ENCODE measurements at places on chromosomes 3 and 15.

DNA sequence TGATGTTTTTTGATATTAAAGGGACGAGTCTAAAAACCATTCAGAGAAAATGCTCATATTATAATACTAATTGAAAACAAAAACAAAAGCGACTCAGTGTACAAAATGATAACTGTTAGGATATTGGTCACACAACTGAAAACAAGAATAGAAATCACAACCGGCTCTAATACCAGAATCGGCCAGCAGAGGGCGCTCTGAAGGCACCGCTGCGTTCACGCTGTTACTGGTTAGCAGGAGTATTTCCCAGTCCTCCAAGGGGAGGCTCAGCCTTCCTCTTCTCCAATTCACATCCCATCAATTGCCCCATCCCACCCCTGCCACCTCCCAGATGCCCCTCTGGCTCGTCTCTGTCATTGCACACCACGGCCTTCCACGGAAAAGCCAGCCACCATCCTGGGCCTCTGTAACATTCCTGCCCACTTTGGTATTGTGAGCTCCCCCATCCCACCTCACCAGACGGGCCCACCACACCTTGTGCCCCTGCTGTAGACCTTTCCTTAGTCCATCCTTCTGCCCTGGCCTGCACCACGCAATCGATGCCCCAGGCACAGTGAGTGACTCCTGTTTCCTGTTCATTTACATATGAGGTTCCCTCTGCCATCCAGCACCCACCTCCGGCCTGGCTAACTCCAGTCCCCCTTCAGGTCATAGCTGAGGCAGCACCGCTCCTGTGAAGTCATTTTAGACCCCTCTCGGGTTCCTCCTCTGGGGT, 8.5 kb downstream of the FAM107A start:
- DNase-seq: peak; percentile 61

- DNase-seq: no peak
Measured at GRCh38 chr3:54530944-54531343, 396.9 kb downstream of the LRTM1 start.

DNA sequence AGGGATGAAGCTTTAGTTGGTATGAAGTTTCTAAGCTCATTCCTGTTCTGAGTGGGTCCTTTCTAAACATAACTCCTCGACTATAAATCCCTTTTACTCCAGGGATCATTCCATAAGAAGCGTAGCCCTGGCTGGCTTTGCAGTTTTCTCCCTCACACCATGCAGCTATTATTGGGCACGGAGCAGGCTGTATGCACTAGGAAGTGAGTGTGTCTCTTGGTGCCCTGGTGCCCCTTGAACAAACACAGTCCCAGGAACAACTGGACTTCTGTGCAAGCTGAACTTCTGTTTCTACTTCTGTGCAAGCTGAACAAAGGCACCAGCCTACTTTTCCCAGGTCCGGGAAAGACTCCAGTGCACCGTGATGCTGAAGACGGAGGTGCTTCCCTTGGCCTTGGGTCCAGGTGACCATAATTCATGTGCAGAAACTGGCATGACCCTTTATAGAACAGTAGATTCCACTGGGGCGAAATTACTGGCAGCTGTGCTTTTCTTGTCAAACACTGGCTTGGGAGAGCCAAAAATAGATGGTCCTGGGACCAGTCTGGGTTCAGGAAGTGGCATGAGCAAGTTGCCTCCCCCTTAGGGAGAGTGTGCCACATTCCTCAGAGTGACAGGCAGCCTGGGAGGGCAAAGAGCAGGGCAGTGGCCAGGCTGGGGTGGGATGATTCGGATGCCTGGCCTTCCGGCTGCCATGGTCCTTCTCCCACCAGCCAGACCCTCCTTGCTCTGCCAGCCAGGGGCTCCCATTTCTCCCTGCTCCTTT, 127.2 kb downstream of the SLCO3A1 start:
- no peak for DNase-seq

- DNase-seq: no peak
Measured at GRCh38 chr15:49154359-49154758, 1.0 kb downstream of the COPS2 start.

DNA sequence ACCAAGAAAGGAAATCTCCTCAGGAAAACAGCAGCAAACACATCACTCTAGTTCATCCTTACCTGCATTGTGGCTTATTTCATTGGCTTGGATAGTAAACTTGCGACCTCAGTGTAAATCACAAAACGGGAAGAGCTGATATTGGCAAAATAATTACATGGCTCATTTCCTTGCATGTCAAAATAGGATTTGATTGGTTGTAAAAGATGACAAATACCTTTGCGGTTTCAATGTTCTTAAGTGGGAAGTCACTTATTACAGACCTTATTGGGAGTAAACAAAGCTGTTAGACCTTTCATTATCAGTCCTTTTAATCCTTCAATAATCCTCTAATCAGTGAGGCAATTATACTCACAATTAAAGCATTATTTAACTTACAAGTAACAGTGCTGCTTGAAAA, 590.6 kb downstream of the MAGI1 start:
- no peak for DNase-seq

DNA sequence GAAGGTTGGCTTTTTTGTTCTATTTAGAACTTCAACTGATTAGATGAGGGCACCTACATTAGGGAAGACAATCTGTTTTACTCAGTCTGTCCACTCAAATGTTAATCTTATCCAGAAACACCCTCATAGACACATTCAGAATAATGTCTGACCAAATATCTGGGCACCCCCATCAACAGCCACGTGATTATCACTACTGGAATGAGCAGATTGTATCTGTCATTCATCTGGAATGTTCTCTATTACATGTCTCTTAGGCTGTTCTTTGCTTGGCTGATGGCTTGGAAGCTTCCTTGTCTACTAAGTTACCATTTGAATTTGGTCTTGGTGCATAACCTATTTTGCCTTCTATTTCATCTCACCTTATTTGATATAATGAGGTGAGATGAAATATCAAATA, 15.7 kb upstream of the LRRC58 start:
- DNase-seq: no peak

DNA sequence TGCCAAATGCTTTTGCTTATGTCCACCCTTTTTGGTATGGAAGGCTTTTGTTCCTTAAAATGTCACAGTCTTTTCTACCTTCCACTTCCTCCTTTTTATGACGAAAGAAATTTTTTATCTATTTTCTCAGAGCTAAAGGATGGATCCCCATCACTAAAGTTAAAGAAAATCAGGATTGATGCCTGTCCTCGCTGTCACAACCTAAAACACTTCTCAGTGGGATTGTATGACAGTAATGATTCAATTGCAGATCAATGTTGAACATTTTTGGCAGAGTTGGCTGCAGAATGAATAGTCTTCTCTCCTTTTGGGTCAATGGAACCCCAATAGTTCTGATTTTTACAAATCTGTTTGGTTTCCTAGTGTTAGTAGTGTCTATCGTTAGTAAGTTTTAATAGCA, 549.8 kb upstream of the ROBO2 start:
- no peak for DNase-seq

DNA sequence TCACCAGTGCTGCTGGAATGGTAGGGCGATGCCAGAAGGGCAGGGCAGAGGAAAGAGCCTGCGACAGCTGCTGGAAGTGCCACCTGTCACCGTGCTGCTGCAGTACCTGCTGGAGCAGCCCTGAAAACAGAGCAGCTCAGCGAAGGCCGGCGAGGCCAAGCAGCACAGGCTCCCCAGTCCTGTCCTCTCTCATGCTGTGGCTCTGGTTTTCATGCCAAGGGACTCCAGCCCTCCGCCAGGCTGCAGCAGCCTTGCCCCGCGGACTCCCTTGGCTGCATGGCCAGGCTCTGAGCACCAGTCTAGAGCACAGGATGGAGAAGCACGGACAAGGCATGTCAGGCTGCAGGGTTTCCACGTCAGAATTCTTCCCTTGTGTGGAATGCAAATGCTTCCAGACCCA, 43.9 kb downstream of the ADCY5 start:
- no peak for DNase-seq

DNA sequence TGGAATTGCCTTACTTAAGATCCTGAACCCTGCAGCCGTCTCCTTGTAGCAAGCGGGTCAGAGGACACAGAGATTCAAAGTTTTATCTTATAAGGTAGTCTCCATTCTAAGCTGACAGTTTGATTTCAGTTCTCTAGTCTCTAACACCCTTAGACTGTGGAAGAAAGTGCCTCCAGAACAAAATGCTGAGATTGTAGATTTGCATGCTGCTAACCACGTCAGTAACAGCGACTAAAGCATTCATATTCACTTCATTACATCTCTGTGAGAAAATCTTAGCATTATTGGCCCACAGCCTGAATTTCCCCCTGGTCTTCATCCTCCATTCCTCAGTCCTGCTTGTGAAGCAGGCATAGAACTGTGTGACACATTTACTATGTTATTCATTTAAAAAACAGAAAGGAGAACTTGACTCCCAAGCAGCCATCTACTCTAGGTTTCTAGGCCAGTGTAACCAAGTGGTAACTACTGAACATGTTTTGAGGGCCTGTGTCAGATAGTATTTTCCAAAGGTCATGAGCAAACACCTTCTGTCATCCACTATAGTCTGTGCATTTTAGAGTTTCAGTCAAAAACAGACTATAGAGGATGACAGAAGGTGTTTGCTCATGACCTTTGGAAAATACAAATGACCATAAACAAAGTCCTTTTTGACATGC, 27.4 kb downstream of the ARIH2 start:
- DNase-seq: no peak

GRCh38 chr3:11600501-11601282, 43.0 kb downstream of the VGLL4 start:
- no peak for DNase-seq

GRCh38 chr15:75028991-75029377, 5.6 kb downstream of the PPCDC start:
- DNase-seq: no peak

DNA sequence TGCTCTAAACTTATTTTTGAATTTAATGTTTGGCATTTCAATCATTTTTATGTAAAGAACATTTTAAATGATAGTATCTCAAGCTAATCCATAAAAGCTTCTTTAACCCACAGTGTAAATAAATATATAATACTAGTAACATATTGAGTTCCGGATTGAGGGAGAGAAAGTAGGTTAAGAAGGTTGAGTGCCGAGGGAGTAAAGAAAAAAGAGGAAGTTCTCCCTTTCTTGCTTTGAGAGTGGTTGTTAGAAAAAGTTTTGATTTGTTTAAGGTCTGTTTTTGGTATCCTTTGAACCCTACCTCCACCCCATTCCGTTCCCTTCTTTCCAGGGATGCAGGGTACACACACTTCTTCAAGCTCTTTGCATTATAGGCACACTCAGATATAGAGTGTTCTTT, 130.8 kb downstream of the VPS8 start:
- DNase-seq: no peak

DNA sequence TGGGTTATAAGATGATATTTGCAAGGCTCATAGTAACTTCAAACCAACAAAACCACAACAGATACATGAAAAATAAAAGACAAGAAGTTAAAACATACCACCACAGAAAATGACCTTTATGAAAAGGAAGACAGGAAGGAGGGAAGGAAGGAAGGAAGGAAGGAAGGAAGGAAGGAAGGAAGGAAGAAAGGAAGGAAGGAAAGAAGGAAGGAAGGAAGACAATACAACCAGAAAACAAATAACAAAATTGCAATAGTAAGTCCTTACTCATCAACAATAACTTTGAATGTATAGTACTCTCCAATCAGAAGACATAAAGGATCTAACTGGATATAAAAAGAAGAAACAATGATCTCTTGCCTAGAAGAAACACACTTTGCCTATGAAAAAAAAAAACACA, 287.4 kb upstream of the DCBLD2 start:
- DNase-seq: no peak

GRCh38 chr3:134485075-134485717, 589 bp downstream of the ANAPC13 start:
- DNase-seq: no peak

DNA sequence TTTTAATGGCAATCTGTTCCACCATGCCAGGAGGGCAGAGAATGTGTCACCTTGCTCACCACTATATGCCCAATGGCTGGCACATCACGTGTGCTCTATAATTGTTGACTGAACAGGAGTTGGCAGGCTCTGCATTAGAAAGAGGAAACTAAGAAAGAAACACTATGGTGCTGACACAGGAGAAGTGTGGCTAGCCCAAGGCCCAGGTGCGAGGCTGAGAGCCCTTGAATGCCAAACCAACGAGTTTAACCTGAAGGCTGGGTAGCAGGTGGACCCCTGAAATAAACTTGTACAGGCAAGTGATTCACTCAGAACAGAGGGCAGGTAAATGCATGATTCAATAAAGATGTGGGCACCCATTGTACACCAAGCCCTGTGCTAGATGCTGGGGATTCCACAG, 2.4 kb downstream of the CHCHD4 start:
- no peak for DNase-seq

GRCh38 chr15:85120351-85121113, 138.9 kb downstream of the PDE8A start:
- DNase-seq: no peak

GRCh38 chr3:32456429-32457130, 46.1 kb downstream of the CMTM6 start:
- no peak for DNase-seq

GRCh38 chr3:40532252-40532651, 7.5 kb downstream of the ZNF621 start:
- DNase-seq: no peak

- no peak for DNase-seq
Measured at GRCh38 chr15:99365242-99365641, 114.0 kb downstream of the LRRC28 start.

DNA sequence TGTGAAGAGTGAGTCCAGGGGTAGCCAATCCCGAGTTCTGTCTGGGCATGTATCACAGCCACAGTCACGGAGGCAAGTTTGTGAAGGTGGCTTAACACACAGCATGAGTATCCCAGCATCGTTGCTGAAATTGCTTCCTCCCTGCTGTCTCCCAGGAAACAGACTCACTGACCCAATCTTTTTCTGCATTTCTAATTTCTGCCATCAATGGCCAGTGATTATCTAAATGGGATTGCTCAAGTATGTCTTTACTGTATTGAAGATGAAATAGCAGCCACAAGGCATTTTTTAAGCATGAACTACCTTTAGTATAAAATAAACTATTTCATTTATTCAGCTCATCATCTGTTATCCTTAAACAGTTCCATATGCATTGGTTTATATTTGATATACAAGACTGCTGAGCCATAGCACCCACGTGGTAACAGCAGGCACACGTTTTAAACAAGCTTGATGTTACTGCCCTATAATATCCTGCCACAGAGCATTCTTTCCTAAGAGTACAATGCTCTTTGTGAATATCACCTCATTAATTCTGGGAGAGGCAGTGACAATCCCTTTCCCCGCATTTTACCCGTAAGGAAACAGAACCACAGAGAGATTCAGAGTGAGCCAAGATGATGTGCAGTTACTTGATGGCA, 276.6 kb upstream of the THBS1 start:
- DNase-seq: no peak
